ENCODE measurements at places on chromosomes 1 and 21.

DNA sequence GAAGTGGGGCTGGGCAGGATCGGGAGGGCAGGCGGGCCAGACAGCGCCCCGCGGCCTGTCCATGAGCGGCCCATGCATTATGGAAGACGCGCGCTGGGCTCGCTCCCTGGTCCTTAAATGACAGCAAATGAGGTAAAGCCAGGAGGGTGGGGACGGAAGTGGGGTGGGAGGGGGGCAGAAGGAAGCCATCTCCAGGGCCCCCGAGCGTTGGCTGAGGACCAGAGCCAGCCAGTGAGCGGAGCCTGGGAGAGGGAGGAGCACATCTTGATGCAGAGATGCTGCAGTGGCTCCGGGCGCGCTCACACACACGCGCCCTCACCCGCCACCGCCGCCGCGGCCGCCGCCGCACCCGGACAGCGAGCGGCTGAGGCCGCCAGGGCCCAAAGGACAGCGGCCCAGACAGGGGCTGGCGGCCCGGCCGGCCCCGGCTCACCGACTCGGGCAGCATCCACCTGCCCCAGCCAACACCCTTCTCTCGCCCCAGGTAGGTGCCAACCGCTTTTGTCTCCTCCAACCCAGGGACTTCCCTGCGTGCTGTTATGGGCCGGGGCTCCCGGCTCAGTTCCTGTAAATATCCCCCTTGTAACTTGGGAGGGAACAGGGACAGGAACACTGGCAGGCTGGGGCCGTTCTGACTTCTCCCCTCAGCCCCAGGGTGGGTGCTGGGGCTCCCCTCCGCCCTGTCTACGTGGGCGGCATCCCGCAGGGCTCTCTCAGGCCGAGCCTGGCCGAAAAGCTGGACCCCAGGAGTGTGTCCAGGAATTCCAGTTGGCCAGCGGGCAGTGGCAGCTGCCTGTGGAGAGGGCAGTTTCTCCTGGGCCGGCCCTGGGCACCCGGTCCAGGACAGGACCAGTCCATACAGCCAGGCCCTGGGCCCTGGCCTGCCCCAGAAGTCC, at the start of gene CNTN2:
TSS of gene CNTN2 (plus strand) at position 302 of the 896 bp plus-strand sequence. CDS start 9,974 bp downstream, outside the sequence.
- H3K36me3 ChIP-seq: no peaks in the 10 kb centered on the region
- H3K4me1 ChIP-seq: no peaks in the 10 kb centered on the region
- DNase-seq: no peak
- no peaks in the 10 kb centered on the region for H3K27me3 ChIP-seq

- H3K36me3 ChIP-seq: no peaks in the 10 kb centered on the region
- H3K4me3 ChIP-seq: no peak overlapping the region
- H3K4me1 ChIP-seq: no peaks in the 10 kb centered on the region
These were observed 916.2 kb upstream of the B3GALT2 start for GRCh38 chr1:194102607-194103006.

- H3K4me1 ChIP-seq: no peaks in the 10 kb centered on the region
- H3K36me3 ChIP-seq: peaks cover 6% of the 10 kb centered on the region
- no peaks in the 10 kb centered on the region for H3K27me3 ChIP-seq
These were observed 115.3 kb downstream of the LTN1 start for GRCh38 chr21:28877318-28877884.

DNA sequence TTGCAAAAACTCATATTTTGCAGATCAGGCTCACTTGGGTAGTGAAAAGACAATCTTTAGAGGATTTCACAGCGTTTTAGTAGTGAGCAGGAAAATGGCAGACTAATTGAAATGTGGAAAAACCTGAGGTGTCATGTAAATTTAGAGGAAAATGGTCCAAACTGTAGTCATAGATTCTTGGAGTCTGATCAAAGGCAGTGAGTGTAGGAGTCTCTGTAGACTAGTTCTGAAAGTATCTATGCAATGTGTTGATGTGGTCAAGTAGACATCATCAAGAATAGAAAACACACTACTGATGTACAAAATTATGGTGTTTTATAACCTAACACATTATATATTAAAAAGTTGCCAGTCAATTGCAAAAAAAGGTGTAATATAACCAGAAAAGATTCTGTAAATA, 143.2 kb upstream of the C1orf105 start:
- peaks cover 52% of the 10 kb centered on the region for H3K4me1 ChIP-seq
- no peaks in the 10 kb centered on the region for H3K36me3 ChIP-seq
- no peak overlapping the region for H3K27ac ChIP-seq
- H3K4me3 ChIP-seq: no peak overlapping the region

DNA sequence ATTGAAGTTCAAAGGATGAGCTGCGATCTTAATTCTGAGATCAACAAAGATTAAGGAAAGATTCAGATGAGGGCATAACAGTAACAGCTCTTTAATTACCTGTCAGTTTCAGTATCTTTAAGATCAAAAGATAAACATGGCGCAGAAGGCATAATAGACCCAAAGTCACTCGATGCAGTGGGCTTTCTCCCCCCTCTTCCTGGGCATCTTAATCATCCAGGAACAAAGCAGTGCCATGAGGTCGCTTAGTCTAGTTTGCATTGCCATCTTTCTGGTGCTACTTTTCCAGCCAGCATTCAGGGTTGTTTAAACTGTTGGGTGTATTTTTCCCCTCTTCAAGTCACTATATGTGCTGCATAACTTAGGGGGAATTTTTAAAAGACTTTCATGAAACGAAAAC, 72.3 kb downstream of the HUNK start:
- peaks cover 5% of the 10 kb centered on the region for H3K4me1 ChIP-seq
- no peak overlapping the region for H3K27ac ChIP-seq
- H3K4me3 ChIP-seq: no peak overlapping the region
- DNase-seq: no peak
- H3K36me3 ChIP-seq: no peaks in the 10 kb centered on the region
- no peaks in the 10 kb centered on the region for H3K27me3 ChIP-seq

Measured in body of pancreas (tissue), 4 donors.